ENCODE measurements at places on chromosomes 6 and 20.

- no peak for DNase-seq
Measured at GRCh38 chr20:19976595-19977372, 40.4 kb upstream of the NAA20 start.

- DNase-seq: no peak
Measured at GRCh38 chr20:58219342-58219700, 9.1 kb downstream of the ANKRD60 start.

- DNase-seq: no peak
Measured at GRCh38 chr6:144844596-144844995, 559.5 kb downstream of the UTRN start.

- DNase-seq: no peak
Measured at GRCh38 chr6:156595476-156595875, 181.7 kb upstream of the ARID1B start.

DNA sequence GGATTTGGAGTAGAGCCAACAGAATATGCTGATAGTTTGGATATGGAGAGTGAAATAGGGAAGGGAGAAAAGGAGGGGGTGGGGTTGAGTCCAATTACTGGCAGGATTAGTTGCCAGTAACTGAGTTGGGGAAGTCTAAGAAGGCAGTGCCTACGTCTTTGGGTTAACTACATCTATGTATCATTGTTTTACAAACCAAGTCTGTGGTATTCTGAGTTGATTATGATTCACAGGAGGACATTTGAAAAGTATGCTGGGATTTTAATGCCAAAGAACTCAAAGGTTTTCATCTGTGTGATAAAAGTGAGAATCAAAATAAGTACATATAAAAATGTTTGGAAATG, 14.7 kb downstream of the DSE start:
- DNase-seq: no peak

DNA sequence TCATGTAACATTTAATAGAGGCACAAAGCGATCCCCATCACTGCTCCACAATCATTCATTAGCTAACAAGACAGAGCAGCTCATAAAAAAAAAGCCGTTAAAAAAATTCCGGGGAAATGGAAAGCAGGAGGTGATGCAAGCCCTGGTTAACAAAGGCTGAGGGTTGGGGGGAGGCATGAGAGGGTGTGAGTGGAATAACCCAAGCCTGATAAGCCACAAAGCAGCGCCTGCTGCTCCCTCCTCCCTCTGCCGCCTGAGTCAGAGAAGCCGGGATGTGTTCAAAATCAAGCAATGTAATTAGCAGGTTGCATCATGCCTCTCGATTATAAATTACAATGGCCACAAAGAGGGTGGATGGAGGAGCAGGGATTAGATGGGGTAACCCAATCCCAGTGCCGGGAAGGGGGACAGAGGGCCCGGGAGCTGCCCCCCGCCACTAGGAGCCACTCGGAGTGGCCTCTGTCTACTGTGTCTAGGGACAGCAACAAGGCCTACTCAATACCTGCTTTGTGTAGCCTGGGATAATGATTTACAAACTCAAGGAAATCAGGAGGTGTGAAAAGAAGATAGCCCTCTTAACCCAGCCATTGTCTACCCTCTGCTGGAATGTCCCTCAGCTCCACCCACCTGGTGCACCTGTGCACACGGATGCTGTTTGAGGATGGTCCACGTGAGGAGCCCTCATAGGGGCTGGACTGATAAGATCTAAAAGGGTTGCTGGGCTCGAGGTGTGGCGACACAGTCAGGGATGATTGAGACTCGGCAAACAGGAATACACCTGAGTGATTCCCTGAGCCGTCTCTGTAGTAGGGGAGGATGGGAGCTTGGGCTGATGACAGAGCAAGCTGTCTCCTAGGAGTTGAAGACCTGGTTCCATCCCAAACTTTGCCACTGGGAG, 156.9 kb downstream of the VEGFA start:
- no peak for DNase-seq

- DNase-seq: no peak
Measured at GRCh38 chr6:126117251-126117650, 130.9 kb downstream of the TRMT11 start.

DNA sequence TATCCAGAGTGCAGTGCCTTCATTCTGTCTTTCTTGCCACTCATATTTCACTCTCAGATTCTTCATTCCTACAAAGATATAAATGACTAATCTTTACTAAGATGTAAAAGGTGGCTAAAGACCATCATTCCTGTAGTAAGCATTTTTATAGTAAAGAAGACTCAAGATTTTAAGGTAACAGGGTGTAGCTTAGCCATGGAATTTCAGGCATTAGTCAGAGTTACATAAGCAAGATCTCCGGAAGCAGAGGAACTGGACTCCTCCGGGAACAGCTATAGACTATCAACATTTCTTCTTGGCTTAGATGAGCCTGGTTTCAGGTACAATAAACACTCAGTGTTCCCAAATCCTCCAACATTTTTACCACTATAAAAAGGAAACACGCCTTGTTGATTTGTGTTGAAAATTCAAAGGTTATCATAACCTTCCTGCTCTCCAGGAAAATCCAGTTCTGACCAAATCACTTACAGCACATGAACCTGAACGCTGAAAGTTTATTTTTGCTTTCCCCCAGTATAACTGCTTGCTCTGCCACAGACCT, 23.7 kb downstream of the SERPINB1 start:
- DNase-seq: no peak

GRCh38 chr20:11445161-11445560, 472.5 kb upstream of the BTBD3 start:
- no peak for DNase-seq

DNA sequence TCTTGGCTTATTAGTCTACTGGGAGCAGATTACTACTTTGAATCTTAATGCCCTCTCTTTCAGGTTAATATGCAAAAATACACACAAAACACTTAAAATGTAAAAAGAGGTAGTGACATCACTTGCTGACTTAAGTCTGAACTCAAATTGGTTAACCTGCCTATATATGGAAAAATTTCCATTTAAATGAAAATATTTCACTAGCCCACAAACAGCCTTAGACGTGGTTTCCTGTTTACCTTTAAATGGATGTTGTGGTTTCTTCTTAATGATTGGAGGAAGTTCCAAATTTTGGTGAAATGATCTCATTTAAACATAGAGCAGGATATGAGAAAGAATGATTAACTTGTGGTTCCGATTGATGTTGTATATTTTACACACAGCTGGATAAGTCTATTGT, 553.7 kb downstream of the CD109 start:
- DNase-seq: no peak

DNA sequence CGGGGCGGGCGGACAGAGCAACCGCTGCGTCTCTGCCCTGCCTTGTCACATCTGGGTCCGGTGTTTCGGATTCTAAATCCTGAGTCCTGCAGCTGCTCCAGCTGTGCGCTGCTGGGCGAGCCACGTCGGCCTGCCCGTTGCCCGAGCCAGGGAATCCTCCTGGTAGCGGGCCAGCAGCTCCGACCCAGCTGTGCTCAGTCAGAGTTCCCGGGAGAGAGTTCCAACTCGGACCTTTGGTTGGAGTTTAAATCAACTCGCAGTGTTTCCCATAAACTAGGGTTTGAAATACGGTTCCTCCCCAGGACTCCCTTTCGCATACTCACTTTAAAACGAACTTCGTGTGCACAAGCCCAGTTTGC, 315 bp upstream of the PDE10A start:
- DNase-seq: no peak

DNA sequence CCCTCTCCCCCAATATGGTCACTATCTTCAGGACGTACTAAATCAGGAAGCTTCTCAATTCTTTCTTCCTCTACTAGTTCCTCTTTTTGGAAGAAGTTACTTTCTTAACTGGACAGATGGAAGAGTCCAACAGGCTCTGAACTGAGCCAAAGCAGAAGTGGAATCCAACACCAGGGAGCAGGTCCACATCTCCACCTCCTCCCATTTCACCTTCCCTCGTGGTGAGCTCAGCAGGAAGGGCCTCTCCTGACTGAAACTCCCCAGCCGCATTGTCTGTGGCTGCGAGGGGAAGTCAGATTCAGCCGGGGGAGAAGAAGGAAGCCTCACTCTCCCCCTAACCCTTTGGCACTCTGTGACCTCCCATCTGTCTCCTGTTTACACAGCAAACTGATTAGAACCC, 63.8 kb upstream of the UST start:
- no peak for DNase-seq

GRCh38 chr20:19633985-19634384, 124.1 kb upstream of the RIN2 start:
- DNase-seq: no peak

GRCh38 chr20:57717797-57718196, 8.0 kb upstream of the PMEPA1 start:
- DNase-seq: no peak

- DNase-seq: no peak
Measured at GRCh38 chr20:57622579-57623381, 2.6 kb upstream of the ZBP1 start.

GRCh38 chr6:170128811-170129681, 161.8 kb downstream of the DLL1 start:
- DNase-seq: no peak

- DNase-seq: no peak
Measured at GRCh38 chr20:41330941-41331340, 9.7 kb upstream of the LPIN3 start.

- no peak for DNase-seq
Measured at GRCh38 chr20:43766385-43766784, 39.6 kb upstream of the GTSF1L start.
